ENCODE measurements at places on chromosomes 3 and 15.

- DNase-seq, result no peak
Observed at GRCh38 chr15:87033056-87033455, 953.4 kb downstream of the AGBL1 start.

DNA sequence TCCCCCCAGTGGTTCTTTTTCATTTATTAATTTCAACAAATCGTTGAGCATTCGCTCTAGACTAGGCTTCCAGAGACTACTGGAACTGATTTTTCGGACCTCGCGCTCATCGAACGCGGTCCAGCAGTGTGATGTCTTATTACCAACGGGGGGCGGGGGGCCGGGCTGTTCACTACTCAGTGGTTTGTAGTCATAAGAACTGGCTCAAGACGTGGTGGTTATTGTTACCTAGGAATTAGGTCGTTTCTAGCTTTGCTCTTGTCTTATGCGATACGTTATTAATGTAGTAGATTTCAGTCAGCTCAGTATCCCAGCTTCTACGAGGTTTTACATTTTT lies 858 bp downstream of the RBM5 start:
- DNase-seq, result no peak

- no peak for DNase-seq
Observed at GRCh38 chr3:197567904-197568681, 12.3 kb upstream of the BDH1 start.

GRCh38 chr3:113747283-113748046 lies 630 bp downstream of the ATP6V1A start:
- no peak for DNase-seq

DNA sequence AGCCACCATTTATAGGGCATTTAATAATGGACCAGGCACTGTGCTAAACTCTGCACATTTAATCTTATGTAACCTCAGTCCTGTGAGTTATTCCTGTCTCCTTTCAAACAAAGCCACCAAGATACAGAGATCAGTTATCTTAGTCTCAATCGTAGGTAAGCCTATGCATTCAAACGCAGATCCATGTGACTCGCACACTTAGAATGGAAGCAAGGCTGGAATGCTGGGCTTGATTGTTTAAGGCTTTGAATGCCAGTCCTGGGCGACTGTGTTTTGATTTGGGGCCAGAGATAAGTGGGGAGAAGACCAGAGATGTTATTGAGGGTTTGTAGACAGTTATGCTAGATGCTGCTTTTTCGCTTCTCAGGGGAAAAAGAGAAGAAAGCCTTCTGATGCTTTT lies 22.2 kb downstream of the MED12L start:
- DNase-seq, result no peak

DNA sequence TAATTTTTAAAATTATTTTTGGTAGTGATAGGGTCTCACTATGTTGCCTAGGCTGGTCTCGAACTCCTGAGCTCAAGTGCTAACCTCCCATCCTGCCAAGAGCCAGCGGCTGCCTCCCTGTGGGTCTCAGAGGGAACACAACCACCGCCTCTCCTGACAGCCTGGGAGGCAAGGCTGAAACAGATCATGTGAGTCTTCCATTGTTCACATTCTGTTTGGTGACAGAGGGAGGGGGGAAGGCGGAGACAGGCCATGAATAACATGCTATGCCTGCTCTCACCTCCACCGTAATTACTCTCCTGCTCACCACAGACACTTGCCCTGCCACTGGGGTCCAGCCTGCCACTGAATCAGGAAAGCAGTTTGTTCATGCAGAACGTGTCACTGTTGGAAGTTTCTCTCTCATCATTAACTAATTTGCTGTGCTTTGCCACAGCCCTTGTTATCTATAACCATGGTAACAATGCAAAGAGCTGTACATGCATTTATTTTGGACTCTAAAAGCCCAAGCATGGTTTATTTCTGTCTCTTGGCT lies 78.4 kb upstream of the RASGRF1 start:
- no peak for DNase-seq

DNA sequence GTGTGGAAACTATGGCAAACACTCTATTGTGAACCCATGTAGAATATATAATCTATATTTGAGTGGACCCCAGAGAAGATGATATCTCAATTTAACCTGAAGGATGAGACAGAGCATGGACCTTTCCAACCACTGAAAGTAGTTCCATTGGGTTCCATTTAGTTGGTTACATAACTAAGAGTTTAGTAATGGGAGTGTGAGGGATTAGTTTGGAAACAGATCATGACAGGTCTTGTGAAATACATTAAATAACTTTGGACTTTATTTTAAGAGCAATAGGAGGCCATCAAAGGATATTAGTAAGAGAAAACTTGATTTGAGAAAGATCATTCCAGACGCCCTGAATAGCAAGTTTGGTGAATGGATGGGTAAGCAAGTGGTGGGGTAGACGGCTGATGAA lies 487.2 kb upstream of the ROBO2 start:
- no peak for DNase-seq

DNA sequence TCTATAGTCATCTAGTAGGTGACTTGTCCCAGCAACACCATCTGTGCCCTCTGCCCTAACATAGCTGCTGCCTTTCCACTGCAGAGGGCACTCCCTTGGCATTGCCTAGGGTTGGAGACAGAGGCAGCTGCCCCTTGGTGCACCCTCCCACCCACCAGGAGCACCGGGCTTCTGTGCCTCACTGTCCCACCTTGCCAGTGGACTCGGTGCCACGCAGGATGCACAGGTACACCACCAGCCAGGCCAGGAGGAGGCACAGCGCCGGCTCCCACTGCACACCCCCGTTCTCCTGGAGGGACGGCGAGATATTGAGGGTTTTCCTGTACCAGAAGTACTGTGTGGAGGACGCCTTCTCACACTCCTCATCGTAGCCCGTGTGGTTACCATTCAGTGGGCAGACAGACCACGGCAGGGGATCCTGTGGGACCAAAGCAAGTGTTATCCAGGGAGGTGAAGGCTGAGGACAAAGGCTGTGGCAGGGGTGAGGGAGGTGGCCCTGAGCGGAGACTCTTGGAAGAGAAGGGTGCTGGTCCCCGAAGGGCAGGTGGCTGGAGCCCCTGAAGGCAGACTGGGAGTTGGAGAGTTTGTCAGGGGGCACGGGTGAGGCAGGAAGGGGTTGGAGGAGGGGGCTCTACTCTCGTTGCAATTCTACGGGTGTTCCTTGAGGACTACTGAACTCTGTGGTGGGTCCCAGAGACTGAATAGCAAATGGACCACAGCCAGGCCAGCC lies 20.6 kb downstream of the SLC6A20 start:
- DNase-seq, result no peak

DNA sequence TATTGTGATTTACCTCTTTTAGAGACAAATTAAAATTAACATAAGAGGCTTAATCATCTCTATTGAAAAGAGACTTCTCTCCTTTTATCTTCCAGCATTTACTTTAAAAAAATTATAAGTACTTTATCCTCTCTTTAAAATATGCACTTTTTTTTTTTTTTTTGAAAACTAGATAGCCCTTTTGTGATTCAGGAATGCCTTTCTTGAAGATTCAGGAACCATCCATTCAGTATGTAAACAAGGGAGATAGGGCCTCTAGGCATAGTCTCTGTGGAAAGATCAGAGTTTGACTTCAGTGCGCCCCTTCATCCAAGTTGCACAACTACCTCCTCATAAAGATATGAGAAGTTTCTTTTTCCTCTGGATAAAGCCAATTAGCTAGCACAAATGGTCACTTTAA lies 1163.7 kb downstream of the SI start:
- DNase-seq, result no peak

DNA sequence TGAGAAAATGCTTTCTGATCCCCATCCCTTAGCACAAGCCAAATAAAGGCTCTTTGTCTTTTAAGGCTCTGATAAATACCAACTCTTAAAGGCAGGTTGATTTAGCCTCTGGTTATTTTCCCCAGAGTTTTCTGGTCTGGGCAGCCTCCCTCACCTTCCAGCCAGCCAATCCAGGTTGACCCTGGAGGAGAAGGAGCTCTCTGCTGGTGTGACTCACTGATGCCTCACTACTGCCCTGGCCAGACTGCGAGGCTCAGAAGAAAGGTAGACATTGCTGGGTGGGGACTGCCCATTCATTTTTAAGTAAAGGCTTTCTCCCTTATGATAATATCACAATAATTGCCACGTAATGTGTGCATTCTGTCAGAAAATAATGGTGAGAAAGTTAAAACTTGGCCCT lies 37.1 kb downstream of the SLCO3A1 start:
- DNase-seq, result no peak

DNA sequence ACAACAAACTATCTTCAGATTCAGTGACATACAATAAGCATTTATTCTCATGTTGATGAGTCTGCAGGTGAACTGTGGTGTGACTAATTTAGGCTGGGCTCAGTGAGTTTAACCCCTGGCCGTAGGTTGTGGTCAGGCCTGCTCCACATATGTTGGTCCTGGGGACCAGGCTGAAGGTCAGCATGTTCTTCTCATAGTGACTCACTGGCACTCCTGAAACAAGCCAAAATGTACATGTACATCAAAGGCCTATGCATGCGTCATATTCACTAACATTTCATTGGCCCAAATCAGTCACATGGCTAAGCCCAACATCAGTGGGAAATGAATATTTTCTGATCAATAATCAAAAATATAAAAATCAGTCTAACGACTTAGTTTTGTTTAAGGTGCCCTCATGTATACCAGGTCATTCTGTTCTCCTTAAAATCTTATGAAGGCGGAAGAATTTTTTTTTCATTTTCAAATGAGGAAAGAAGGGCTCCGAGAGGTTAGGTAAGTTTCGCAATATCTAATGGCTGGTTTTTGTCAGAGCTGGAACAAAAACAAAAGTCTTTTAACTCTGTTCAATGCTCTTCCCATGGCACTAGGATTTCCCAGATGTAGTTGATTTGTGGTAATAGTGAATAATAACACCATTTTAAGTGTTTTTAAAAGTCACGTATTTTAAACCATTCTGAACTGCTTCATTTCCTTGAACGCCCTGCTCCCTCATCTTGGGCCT lies 148.5 kb downstream of the MFSD1 start:
- no peak for DNase-seq

GRCh38 chr3:49668861-49669260 lies 5.3 kb upstream of the APEH start:
- DNase-seq, result no peak

- no peak for DNase-seq
Observed at GRCh38 chr3:98739266-98739665, 23.9 kb upstream of the ST3GAL6 start.

DNA sequence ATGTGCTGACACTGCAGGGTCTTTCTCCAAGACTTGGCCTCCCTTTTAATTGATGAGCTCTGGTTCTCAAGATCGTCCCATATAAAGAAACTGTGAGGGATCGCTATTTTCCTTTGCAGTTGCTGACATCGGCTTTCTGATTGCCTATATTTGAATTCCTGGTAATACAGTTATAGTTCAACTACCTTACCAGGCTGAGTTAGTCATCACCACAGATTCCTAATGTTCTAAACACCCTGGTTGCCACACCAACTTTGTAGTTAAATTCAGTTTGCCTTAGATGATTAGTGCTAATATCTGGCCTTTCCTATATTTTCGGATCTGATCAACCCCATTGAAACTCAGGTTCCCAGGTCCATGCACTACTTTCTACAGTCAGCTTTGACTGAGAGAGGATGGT lies 125.0 kb downstream of the GMNC start:
- no peak for DNase-seq

DNA sequence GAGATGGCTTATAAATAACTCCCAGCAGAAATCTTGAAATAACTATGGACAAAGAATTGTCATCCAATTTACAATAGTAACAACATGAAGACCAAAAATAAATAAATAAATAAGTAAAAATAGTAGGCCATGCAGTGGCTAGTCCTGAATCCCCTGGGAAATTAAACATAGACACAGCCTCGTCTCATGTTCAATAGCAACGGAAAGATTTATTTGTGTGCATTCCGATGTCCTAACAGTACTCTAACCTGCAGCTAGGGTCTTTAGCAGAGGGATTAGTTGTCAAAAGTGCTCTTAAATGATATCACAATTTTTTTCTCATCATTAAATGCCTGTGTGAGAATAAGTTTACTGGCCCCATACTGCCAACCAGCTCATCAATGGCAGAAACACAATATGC lies 474.2 kb downstream of the MAGI1 start:
- DNase-seq, result no peak
